CD4-positive, alpha-beta memory T cell (primary cell): ENCODE measurements at places on chromosomes 11 and 22. TPM values are rescaled to one million over a fixed set of nuclear protein-coding genes. Genes with fewer than 3 reads are reported as not detected.

DNA sequence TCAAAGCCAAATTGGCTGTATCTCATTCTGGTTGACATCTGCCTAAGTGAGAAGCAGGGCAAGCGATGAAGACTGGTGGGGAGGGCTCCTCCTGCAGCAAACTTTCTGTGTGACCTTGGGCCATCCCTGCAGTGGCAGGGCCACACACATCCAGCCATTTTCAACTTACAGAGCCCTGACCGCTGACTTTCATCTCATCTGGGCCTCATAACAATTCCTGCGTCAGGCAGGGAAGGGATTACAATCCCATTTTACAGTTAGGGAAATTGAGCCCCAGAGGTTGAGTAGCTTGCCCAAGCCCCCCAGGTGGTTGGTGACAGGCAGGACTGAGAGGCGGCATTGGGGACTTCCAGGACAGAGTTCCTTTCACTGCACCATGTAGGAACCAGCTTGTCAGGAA lies 21.9 kb downstream of the TPBGL start:
- no peak for DNase-seq
- no peaks in the 10 kb centered on the region for H3K27me3 ChIP-seq
- peaks cover 39% of the 10 kb centered on the region for H3K4me1 ChIP-seq

GRCh38 chr22:31944700-31945442 lies 536 bp downstream of the YWHAH start:
- peak overlapping the region; percentile 67 for H3K4me3 ChIP-seq
- no peak for DNase-seq
- H3K27ac ChIP-seq, result peak overlapping the region; percentile 77

DNA sequence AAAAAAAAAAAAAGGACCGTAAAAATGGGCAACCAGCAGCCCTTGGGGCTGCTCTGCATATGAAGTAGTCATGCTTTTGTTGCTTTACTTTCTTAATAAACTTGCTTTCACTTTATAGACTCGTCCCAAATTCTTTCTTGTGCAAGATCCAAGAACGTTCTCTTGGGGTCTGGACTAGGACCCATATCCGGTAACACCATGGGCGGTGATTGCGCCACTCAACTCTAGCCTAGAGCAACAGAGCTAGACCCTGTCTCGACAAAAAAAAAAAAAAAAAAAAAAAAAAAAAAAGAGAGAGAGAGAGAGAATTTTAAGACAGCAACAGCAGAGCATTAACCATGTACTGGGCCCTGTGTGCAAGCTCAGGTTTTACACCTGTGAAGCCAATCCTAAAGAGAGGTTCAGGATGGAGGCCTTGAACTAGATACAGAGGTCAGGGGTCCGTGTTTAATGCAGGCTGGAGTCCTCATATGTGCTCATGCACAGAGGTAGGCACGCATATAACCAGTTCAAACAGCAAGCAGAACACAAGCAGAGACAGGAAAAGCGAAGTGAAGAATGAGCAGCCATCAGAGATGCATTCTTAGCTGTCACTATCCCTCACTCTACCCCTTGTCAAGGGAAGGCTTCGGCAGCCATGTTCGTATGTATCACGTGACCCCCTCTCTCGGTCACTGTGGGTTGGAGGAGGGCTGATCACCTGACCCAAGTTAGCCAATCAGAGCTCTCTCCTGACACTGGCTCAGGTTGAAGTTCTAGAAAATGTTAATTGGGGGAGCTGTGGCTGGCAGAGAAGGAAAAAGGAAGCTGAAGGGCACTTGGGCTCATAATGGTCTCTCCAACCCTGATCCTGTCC lies 16.7 kb upstream of the SYT12 start:
- H3K4me1 ChIP-seq, result no peaks in the 10 kb centered on the region
- DNase-seq, result no peak
- H3K36me3 ChIP-seq, result no peaks in the 10 kb centered on the region
- H3K4me3 ChIP-seq, result no peak overlapping the region

DNA sequence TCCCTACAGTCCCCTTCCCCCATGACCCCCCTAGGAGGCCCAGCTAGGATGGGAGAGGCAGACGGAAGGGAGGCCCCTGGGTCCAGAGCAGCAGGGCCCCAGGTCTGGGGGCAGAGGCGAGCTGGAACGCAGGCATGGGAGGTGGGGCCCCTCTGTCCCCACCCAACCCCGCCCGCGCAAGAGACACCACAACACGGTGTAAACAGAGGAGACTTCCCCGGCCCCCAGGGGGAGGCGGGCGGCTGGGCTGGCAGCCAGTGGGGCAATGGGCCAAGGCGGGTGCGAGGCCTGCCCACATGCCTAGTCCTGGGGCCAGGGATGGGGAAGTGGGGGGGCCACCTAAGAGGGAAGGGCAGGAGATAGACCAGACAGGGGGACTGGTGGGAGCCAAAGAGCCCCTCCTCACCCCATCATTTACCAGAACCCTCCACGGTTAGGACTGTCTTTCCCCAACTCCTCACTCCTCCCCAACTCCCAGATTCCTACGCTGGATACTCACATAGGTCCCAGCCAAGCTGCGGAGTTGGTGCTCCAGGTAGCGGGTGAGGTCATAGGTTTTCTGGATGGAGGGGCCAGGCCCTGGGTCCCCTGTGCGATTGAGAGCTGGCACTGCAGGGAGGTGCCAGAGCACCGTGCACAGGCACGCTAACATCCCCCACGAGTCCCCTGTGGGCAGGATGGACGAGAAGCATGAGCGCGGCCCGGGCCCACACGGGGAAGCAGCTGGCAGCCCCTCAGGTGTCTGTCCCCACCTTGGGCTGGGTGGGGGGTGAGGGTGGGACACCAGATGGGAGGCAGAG lies 6.2 kb downstream of the CLCF1 start:
- no peaks in the 10 kb centered on the region for H3K36me3 ChIP-seq
- no peak overlapping the region for H3K4me3 ChIP-seq
- DNase-seq, result no peak
- H3K27ac ChIP-seq, result no peak overlapping the region
- H3K4me1 ChIP-seq, result peaks cover 71% of the 10 kb centered on the region

The RTN4R gene
- 2.1 TPM for total RNA-seq

The THAP7 gene
- 65.0 TPM for total RNA-seq

The CNTF gene
- total RNA-seq, result 2.9 TPM

The LARGE1 gene
- 1.1 TPM for total RNA-seq

The OR4C11 gene
- not detected for total RNA-seq
